ENCODE measurements at places on chromosomes 7 and 10. TPM values are rescaled to one million over a fixed set of nuclear protein-coding genes. Genes with fewer than 3 reads are reported as not detected.

DNA sequence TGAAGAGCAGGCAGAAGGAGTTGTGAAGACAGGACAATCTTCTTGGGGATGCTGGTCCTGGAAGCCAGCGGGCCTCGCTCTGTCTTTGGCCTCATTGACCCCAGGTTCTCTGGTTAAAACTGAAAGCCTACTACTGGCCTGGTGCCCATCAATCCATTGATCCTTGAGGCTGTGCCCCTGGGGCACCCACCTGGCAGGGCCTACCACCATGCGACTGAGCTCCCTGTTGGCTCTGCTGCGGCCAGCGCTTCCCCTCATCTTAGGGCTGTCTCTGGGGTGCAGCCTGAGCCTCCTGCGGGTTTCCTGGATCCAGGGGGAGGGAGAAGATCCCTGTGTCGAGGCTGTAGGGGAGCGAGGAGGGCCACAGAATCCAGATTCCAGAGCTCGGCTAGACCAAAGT lies 1.5 kb downstream of the CHPF2 start:
- no peak for DNase-seq
- H3K4me3 ChIP-seq: peak overlapping the region; percentile 89
- 0 out of 2 replicates have a peak overlapping the region, but pooled peaks have one; percentile 75 for H3K27ac ChIP-seq
- no peaks in the 10 kb centered on the region for H3K27me3 ChIP-seq

- H3K4me3 ChIP-seq: peak within 1 kb of the TSS; percentile 74
These were observed at the start of gene RAPGEF5 for GRCh38 chr7:22356701-22357310. Gene RAPGEF5 (minus strand): TSS chr7:22357154. CDS start chr7:22357060, 94 bp downstream.

- DNase-seq: no peak
- H3K4me3 ChIP-seq: no peak overlapping the region
- no peaks in the 10 kb centered on the region for H3K4me1 ChIP-seq
These were observed 231.2 kb downstream of the PTPRN2 start for GRCh38 chr7:158356454-158356853.

DNA sequence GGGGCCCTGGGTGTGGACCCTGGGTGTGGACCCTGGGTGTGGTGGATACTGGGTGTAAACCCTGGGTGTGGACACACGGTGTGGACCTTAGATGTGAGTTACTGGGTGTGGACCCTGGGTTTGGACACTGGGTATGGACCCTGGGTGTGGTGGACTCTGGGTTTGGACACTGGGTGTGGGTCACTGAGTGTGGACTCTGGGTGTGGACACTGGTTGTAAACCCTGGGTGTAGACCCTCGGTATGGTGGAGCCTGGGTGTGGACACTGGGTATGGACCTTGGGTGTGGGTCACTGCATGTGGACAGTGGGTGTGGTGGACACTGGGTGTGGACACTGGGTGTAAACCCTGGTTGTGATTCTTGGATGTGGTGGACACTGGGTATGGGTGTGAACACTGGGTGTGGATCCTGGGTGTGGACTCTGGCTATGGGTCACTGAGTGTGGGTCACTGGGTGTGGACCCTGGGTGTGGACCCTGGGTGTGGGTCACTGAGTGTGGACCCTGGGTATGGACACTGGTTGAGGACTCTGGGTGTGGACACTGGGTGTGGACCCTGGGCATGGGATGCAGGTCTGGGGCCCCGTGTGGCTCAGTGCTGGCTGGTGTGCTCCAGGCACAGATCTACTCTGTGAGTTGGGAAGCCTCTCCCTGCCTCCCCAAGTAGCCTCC lies 356.2 kb downstream of the GLRX3 start:
- H3K27me3 ChIP-seq: no peaks in the 10 kb centered on the region
- no peaks in the 10 kb centered on the region for H3K4me1 ChIP-seq
- H3K4me3 ChIP-seq: no peak overlapping the region
- no peak for DNase-seq

- H3K4me3 ChIP-seq: no peak overlapping the region
- H3K27ac ChIP-seq: no peak overlapping the region
- DNase-seq: peak; percentile 5
- 0 out of 2 replicates have a peak, but pooled peaks cover 5% of the 10 kb centered on the region for H3K27me3 ChIP-seq
- H3K4me1 ChIP-seq: peaks cover 6% of the 10 kb centered on the region
These were observed 26.1 kb upstream of the GPR26 start for GRCh38 chr10:123640016-123640535.

Gene PTN
- total RNA-seq: 0.07 TPM

Gene GDF2
- total RNA-seq: not detected

DNA sequence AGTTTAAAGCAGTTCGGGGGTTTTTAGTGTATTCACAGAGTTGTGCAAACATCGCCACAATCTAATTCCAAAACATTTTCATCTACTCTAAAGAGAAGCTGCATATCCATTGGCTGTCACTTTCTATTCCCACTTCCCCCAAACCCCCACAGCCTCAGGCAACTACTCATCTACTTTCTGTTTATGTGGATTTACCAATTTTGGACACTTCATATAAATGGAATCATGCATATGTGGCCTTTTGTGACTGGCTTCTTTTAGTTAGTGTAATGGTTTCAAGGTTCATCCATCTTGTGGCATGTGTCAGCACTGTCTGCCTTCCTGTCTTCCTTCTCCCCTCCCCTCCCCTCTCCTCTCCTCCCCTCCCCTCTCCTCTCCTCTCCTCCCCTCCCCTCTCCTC lies 78.5 kb upstream of the FZD1 start:
- no peak overlapping the region for H3K4me3 ChIP-seq
- no peaks in the 10 kb centered on the region for H3K27me3 ChIP-seq
- no peak overlapping the region for H3K27ac ChIP-seq
- no peak for DNase-seq

DNA sequence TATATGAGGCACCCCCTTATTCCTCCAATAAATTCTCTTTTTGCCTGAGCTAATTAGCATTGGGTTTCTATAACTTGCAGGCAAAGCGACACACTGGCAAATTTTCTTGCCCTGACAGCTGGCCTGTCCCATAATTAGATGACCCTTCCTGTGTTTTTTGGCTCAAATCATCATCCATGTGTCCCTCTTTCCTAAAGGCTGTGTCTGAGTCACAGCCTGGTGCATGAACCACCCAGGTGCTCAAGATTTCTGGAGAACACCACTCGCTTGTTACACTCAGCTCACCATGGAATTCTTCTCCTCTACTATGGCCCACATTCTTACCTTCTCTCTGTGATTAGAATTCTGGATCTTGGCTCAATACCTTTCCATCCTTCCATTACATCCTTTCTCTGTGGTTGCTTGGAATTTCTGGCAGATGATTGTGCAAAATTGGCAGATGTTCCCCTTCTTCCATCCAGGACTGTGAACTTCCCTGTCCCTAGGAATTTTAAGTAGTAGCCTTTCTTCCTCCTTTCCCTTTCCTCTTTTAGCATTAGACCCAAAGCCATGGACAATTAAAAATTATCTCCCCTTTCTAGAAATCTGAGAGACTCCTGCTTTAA lies 116.0 kb upstream of the ANKRD1 start:
- H3K4me1 ChIP-seq: 0 out of 2 replicates have a peak, but pooled peaks cover 5% of the 10 kb centered on the region
- no peak overlapping the region for H3K4me3 ChIP-seq
- no peaks in the 10 kb centered on the region for H3K27me3 ChIP-seq
- H3K36me3 ChIP-seq: no peaks in the 10 kb centered on the region
- no peak for DNase-seq
- H3K27ac ChIP-seq: no peak overlapping the region

DNA sequence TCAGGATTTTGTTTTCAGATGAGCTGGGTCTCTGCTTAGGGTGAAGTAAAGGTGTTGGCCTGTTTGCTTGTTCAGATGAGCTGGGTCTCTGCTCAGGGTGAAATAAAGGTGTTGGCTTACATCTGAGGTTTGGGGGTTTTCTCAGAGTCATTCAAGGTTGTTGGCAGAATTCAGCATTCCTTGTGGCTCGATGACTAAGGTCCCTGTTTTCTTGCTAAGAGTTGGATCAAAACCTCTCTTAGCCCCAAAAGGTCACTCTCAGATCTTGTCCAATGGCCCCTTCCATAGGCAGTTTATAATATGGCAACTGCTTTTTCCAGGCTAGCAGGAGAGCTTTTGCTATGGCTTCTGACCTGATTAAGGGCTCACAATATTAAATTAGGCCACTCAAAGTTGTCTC lies 106.6 kb downstream of the ADAM22 start:
- no peak overlapping the region for H3K27ac ChIP-seq
- no peaks in the 10 kb centered on the region for H3K27me3 ChIP-seq
- peak; percentile 44 for DNase-seq
- H3K4me3 ChIP-seq: no peak overlapping the region
- no peaks in the 10 kb centered on the region for H3K4me1 ChIP-seq

DNA sequence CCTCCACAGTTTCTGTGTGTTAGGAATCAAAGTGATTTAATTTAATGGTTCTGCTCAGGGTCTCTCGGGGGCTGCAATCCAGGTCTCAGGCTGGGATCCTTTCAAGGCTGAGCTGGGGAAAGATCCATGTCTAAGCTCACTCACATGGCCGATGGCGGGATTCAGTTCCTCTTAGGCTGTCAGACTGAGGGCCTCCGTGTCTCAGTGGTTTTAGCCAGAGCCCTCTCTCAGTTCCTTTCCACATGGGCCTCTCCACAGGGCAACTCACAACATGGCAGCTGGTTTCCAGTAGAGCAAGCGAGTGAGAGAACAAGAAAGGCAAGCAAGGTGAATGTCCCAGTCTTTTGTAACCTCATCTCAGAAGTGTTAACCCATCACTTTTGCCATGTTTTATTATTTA lies 26.9 kb downstream of the CAV1 start:
- H3K4me3 ChIP-seq: no peak overlapping the region
- no peak for DNase-seq
- peaks cover 10% of the 10 kb centered on the region for H3K4me1 ChIP-seq
- no peaks in the 10 kb centered on the region for H3K27me3 ChIP-seq
- H3K36me3 ChIP-seq: peaks cover 72% of the 10 kb centered on the region

DNA sequence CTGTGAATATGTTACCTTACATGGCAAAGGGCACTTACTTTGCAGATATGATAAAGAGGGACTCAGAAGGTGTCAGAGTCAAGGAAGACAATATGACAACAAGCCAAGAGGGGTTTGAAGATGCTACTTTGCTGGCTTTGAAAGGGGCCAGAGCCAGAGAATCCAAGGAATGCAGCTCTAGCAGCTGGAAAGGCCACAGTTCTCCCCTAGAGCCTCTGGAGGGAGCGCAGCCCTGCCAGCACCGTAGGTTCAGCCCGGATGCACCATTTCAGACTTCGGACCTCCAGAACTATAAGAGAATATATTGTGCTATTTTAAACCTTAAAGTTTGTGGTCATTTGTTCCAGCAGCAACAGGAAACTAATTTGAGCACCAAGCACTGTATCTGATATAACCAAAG lies 32.9 kb upstream of the WDR11 start:
- no peak overlapping the region for H3K4me3 ChIP-seq
- H3K27ac ChIP-seq: no peak overlapping the region
- no peaks in the 10 kb centered on the region for H3K27me3 ChIP-seq
- H3K4me1 ChIP-seq: no peaks in the 10 kb centered on the region

DNA sequence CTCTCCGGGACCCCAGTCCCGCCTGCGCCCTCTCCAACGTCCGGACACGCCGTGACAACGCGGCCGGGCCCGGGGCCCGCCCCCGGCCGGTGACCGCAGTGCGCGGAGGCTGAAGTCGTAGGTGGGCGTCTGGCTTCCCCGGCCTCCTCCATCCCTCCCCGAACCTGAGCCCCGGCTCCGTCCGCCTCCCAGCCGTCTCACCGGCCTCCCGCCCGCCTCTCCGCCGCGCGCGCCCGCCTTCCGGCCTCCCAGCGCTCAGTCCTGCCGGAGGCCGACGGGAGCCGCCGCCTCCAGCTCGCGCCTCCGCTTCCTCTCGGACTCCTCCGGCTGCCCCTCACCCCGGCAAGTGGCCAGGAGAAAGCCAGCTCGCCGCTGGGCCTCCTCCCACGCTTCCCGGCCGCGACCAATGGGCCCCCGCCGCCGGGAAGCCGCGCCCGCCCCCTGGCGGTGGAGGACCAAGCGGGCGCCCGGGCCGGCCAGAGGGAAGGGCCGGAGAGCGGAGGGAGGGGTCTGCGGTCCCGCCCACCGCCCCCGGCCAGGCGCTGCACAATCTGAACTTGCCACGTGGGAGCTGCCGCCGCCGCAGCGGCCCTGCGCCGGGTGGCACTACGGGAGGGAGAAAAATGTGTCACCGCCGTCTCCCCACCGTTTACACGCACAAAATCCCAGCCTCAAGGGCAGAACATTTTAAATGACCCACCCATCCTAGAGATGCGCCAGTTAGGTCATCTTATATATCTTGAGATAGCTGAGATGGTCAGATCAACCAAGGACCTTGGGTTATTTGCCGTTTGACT lies at the start of gene FAM3C:
FAM3C (minus strand) TSS at position 348 of the 797 bp plus-strand sequence. CDS start 13,339 bp downstream, outside the sequence.
- H3K4me1 ChIP-seq: peaks cover 14% of the 10 kb centered on the region
- peak; percentile 93 for DNase-seq
- H3K4me3 ChIP-seq: peak within 1 kb of the TSS; percentile 80
- peak within 1 kb of the TSS; percentile 60 for H3K27ac ChIP-seq

DNA sequence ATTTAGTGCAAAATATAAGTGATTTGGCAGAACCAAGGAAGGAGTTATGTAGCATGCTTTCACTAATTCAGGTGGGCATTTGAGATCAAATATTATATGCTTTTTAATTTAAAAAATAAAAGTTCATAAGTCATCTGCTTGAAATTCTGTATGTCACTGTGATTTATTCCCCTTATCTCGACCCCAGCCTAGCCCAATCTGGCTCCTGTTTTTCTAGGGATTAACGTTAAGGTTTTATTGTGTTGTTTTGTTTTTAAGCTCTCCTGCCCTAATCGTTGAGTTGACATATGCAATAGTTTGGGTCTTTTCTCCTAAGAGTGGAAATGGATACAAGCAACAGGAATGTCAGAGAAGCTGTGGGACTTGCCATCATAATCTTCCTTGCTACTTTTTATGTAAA lies 42.6 kb downstream of the WIPF3 start:
- H3K4me3 ChIP-seq: no peak overlapping the region
- no peak overlapping the region for H3K27ac ChIP-seq
- no peaks in the 10 kb centered on the region for H3K36me3 ChIP-seq
- no peaks in the 10 kb centered on the region for H3K4me1 ChIP-seq

Gene ARL3
- 2.5 TPM for total RNA-seq

Gene NPFFR1
- total RNA-seq: not detected

- H3K27me3 ChIP-seq: no peaks in the 10 kb centered on the region
- H3K36me3 ChIP-seq: no peaks in the 10 kb centered on the region
- DNase-seq: no peak
- no peak overlapping the region for H3K27ac ChIP-seq
- H3K4me1 ChIP-seq: no peaks in the 10 kb centered on the region
These were observed 60.4 kb upstream of the FAM20C start for GRCh38 chr7:131781-132482.

Gene TUBAL3
- not detected for total RNA-seq

GRCh38 chr10:557792-558328 lies 131.6 kb downstream of the DIP2C start:
- no peak overlapping the region for H3K27ac ChIP-seq
- H3K27me3 ChIP-seq: no peaks in the 10 kb centered on the region
- DNase-seq: no peak
- no peak overlapping the region for H3K4me3 ChIP-seq
- H3K4me1 ChIP-seq: peaks cover 13% of the 10 kb centered on the region

Gene LLCFC1
- not detected for total RNA-seq

DNA sequence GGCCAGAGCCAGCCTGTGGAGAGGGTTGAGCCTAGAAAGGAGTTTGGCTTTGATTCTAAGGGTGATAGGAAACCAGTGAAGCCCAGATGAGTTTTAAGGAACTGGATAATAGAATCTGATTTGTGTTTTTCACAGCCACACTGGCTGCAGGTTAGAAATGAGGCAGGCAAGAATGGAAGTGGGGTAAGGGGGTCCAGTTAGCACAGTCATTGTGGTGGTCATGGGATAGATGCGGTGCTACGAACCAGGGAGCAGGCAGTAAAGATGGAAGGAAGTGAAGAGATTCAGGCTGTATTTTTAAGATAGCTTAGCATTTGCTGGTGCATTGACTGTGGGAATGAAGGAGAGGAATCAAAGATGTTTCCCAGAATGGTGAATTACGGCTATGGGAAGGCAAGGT lies 322.2 kb downstream of the LRMDA start:
- H3K4me3 ChIP-seq: no peak overlapping the region
- no peak for DNase-seq
- H3K4me1 ChIP-seq: no peaks in the 10 kb centered on the region
- H3K27me3 ChIP-seq: peaks cover 49% of the 10 kb centered on the region
- H3K27ac ChIP-seq: no peak overlapping the region
- H3K36me3 ChIP-seq: no peaks in the 10 kb centered on the region
